ENCODE measurements at places on chromosomes 12 and 14.
A peak's percentile ranks its signal among the peaks of the same experiment; 100 is the strongest.

- DNase-seq, result no peak
Measured at GRCh38 chr12:2858334-2858733, 1.5 kb upstream of the TEX52 start.

DNA sequence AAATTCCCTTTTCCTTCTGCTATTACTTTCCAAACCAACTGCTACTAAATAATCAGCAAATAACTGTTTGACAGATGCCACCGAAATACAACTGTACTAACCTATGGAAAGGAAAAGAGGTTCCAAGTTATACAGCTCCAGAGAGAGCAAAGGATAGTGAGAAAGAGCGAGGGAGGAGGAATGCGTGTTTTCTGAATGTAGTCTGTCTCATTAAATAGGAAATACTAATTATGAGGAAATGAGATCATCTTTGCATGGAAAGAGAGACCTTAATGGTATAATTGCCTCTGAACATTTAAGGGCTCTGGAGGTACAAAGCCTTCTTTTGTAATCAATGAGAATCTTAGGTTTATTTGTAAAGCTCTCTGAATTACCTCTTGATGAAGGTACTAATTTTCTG, 195.2 kb downstream of the APAF1 start:
- no peak for DNase-seq

- no peak for DNase-seq
Measured at GRCh38 chr12:116314477-116314876, 37.0 kb upstream of the MED13L start.

DNA sequence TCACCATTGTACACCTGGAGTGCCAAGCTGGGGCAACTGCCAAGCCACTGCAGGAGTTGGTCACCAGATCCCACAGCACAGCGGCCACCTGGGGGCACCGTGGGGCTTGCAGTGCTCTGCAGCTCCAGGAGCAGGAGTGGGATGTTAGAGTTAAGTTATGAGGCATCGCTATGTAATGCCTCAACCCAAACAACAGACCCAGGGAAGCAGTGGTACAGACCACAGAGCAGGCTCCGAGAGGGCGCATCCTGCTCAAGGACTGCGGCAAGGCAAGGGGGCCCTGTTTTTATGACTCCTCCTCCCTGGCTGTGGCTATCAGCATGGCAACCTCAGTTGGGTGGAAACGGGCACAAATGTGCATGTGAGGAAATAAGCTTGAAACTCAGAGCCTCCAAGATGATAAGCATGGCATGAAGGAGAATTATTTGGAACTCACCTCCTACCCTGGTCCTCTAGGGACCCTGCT, 63.1 kb downstream of the ARL6IP4 start:
- peak; percentile 75 for DNase-seq

DNA sequence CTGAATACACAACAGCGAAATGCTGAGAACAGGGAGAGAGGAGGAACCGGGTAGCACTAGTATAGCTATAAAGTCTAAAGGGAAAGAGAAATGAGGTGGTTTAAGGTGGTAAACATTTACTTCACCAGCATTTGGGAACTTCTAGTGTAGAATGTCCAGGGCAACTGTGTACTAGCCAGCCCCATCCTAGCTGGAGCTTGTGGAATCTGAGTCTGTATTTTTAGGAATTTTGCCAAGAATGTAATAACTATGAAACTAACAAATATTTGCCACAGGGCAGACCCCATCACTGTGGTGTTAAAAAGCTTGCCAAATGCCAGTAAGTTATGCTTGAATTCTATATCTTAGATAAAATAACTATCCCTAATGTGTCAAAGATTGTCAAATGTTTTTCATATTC, 398.9 kb upstream of the MIS18BP1 start:
- no peak for DNase-seq

DNA sequence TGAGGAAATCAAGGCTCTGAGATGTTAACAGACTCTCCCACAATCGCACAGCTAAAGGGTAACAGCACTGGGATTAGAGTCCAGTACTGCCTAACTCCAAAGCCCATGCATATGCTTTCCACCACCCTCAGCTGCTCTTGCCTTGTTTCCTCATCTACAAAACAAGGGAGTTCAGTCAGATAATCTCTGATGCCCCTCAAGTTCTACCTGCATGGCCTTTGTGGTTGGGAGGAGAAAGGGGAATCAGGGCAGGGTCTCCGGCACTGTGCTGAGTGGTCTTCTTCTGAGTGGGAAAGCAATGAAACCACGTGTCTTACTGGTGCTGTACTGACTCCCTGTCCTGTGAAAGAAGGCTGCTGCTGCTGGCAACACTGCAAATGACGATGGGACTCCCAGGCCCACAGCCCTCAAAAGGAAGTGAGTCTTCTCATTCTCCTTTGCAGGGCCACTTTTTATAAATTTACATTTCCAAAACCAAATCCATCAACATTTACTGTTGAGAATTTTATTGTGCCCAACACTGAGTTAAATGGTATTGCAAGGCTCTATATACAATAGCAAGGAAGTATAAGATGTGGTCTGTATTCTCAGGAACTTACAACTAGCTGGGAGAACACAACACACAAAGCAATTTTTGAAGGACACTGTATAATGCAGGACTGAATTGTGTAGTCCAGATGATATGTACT, 19.7 kb upstream of the DUSP16 start:
- DNase-seq, result no peak

DNA sequence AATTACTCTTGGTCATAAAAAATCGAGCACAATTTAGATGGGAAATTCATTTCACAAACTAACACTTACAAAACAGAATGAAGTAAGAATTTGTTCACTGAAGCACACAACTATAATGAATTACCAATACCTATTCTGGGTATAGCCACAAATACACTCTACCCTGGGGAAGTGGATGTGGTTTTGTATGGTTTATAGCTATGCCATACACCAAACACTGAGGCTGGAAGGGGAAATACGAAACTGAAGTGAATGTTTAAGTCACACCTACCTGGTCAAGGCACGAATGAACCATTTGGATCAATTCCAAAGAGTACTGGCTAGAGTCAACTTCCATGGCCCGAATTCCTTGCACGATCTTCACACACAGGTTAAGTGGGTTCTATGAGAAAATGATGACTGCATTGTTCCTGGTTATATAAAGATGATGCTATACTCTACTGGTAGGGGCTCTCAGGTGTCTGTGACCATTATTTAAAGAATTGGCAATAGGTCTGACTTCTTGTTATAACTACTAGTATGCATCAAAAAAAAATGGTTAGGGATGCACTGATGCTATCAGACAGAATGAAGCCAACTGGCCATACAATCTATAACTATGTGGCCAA, 12.8 kb downstream of the NEK9 start:
- DNase-seq, result no peak

DNA sequence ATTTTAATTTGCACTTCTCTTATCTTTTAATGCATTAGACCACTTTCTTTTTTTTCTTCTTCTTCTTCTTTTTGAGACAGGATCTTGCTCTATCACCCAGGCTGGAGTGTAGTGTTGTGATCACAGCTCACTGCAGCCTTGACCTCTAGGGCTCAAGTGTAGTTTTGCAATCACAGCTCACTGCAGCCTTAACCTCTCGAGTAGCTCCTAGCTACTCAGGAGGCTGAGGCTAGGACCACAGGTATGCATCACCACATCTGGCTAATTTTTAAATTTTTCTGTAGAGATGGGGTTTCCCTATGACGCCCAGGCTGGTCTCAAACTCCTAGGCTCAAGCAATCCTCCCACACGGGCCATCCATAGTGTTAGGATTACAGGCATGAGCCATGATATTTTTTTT, 12.7 kb downstream of the TMED8 start:
- DNase-seq, result no peak

DNA sequence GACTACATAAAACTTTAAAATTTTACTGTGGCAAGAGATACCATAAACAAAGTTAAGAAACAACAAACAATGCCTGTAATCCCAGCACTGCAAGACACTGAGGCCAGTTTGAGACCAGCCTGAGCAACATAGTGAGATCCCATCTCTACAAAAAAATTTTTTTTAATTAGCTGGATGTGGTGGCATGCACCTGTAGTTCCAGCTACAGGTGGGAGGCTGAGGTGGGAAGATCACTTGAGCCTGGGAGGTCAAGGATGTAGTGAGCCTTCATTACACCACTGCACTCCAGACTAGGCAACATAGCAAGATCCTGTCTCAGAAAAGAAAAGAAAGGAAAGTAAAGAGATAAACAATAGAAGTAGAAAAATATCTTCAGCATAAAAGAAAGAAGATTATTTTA, 3.3 kb upstream of the TEX52 start:
- no peak for DNase-seq

DNA sequence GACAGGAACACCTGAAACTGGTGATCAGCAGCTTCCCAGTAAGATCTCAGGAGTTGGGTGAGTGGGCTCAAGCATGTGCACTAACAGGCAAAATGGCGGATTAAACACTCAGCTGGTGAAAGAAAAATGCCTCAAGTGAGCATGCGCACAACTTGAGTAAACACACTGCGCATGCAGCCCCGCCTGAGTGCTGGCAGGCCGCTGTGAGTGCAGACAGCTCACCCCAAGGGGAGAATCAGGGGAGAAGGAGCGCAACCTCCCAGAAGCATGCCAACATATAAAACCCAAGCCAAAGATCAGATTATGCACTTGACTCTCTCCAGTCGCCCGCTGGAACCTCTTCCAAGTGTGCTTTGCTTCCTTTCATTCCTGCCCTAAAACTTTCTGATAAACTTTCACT, 125.8 kb downstream of the VRK1 start:
- no peak for DNase-seq

DNA sequence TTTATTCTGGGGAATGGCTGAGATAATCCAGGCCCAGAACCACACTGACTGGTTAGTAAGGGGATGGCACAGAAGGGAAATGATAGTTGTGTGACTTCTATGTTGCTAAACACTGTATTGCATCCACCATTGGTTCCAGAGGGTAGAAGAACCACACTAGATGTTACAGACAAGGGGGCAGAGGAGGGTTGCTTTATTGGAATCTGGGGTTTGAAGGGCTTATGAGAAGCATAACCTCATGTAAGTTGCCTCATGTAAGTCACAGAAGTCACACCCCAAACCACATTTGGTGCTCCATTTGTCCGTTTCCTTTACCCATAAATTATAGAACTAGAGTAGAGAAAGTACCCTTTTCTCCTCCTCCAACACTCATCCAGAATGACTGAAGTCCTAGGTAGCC, 5.5 kb upstream of the PSMA6 start:
- DNase-seq, result no peak

GRCh38 chr14:68669603-68670358, 123.1 kb downstream of the ZFP36L1 start:
- DNase-seq, result no peak

- peak; percentile 6 for DNase-seq
Measured at GRCh38 chr14:80211153-80212022, at the start of gene DIO2. Gene DIO2, minus strand, starts transcription at chr14:80211504. Its CDS starts 32 bp downstream, at chr14:80211472.

DNA sequence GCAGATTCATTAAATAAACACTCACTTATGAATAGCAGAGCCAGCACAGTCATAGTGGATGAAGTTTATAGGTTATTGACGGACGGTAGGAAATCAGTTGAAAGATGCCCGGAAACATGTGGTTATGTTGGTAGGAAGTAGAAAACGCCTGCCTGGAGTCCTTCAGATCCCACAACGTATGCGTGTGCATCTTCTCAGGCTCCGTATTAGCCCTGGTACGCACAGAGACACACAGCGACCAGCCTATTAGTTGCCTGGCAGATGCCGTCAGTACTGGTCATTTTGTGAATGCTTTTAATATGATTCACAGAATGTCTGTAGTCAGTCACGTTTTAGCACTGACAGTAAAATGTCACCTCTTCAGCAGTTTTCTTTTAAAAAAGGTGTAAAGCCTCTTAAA, 196.4 kb downstream of the RGS6 start:
- no peak for DNase-seq

DNA sequence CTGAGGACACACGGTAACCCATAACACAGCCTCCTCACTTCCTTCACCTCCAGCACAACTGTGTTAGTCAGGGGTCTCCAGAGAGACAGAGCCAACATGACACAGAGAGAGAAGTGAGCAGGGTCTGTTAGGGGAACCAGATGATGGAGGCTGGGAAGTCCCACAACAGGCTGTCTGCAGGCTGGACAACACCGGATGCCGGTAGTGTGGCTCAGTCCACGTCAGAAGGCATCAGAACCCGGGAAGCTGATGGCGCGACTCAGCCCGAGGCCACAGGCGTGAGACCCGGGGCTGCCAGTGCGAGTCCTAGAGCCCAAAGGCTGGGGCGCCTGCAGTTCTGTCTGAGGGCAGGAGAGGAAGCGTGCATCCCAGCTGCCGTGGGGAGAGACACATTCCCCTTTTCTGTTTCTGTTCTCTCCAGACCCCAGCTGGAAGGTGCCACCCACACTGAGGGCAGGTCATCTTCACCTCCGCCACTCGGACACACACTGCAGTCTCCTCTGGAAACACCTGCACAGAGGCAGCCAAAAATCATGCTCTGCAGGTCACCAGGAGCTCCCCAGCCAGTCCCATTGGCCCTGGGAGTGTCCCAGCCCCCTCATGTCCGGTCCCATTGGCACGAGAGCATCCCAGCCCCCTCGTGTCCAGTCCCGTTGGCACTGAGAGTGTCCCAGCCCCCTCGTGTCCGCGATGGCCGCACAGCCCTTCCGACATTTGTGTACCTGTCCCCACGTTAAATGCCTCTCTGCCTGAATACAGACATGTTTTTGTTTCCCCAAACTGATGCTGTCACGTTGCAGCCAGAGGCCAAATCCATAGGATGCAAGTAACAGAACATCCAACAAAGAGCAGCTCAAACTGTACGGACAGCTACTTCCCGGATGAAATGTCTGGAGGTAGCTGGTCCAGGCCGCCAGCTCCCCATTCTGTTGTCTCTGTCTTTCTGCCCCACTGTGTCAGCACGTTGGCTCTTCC, 7.9 kb upstream of the FBRSL1 start:
- no peak for DNase-seq

DNA sequence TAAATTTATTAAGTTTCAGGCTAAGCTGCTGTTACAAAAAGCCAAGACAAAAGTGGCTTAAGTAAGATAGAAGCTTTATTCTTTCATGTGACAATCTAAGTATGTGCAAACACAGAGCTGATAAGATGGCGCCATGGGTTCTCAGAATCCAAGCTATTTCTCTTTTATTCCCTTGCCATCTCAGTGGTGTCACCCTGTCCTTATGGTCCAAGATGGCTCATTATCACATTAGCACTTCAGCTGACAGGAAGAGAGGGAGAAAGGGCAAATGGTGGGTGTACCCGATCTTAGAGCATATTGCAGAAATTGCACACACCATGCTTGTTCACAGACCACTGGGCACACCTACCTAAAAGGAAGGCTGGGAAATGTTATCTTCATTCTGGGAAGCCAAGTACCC, 211.7 kb downstream of the TMTC2 start:
- DNase-seq, result no peak

Data from ELF-1 (cell line).